Stimulated activated CD4-positive, alpha-beta T cell treated with anti-CD3 and anti-CD28 coated beads, Interleukin-4, amount 100 ng/mL, for 1 hour (primary cell): ENCODE measurements at places on chromosomes 2 and 18.

GRCh38 chr2:20021405-20022009 lies 9.0 kb upstream of the MATN3 start:
- DNase-seq = no peak

DNA sequence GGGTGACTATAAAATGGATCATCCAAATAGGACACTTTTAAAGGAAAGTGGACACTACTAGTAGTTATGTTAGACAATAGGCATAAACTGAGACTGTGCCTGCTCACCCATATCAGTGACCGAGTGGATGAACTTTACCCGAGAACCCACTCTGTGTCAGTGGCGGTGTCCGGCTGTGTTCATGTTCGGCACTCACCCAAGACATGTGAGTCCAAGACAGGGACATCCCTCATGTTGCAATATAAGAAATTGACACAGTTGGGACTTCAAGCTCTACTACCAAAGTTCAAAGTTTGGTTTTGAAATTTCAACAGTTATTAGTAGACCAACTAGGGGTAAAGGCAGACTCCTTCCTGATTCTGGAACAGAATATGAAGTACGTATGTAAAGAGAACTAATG lies 326.3 kb upstream of the TNP1 start:
- DNase-seq = no peak

DNA sequence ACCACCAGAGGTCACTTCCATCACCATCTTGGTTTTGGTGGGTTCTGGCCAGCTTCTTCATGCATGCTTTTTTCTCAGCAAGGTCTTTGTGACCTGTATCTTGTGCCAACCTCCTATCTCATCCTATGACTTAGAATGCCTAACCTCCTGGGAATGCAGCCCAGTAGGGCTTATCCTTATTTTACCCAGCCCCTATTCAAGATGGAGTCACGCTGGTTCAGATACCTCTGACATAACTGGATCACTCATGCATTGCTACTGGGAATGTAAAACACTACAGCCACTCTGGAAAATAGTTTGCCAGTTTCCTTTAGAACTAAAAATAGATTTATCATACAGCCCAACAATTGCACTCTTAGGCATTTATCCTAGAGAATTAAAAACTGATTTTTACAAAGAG lies 219.2 kb downstream of the IRS1 start:
- DNase-seq = no peak

DNA sequence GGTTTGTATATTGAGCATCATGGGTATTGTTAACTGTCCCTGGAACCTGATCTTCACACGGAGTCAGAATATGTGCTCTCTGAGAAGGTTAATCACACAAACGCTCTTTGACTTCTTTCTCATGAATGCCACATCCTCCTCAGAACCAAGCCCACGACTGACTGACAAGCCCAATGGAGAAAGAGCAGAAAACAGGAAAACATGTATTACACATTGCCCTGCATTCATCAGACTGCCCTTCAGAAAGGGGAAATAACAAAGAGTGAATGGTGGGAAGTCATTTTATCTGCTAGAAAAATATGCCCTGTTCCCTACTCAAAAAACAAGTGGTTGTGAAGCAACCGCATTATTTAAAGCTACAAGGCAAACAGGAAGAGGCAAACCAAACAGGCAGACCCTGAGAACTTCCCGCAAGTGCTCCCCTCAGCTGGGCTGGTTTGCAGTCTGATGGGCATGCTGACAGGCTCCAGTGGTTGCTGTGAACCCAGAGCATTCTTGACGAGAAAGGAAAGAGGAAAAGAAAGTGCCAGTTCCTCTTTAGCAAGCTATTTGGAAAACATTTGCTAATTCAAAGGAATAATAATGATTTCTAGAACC lies 172.9 kb upstream of the SETBP1 start:
- DNase-seq = no peak

- DNase-seq = no peak
Measured at GRCh38 chr2:196719110-196719872, 79.8 kb downstream of the CCDC150 start.

GRCh38 chr2:241261628-241262027 lies 53.8 kb downstream of the HDLBP start:
- DNase-seq = no peak

- no peak for DNase-seq
Measured at GRCh38 chr2:17573804-17574175, 33.3 kb downstream of the VSNL1 start.

GRCh38 chr18:37230768-37231167 lies 334.8 kb downstream of the CELF4 start:
- DNase-seq = no peak

- DNase-seq = no peak
Measured at GRCh38 chr2:154554046-154554445, 144.4 kb upstream of the KCNJ3 start.

GRCh38 chr2:215138479-215138878 lies at the start of gene ABCA12:
Gene ABCA12, minus strand, starts transcription at chr2:215138626. Its CDS starts 418 bp downstream, at chr2:215138208.
- no peak for DNase-seq

DNA sequence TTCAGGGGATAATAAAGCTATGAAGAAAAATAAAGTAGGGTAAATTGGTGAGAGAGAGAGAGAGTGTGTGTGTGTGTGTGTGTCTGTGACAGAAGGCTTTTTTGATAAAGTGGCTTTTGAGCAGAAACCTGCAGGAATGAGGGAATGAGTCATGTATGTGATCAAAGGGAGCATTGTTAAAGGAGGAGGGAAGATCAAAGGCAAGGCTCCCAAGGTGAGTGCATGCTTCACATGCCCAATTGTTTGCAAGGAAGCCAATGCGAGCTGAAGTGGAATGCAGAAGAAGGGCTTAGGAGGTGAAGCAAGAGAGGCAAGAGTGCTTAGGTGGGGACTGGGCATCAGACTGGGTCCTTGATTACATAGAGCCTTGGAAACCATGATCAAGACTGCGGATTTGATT lies 96.8 kb downstream of the DNAH6 start:
- no peak for DNase-seq
